Heart right ventricle (tissue), 16 donors: ENCODE measurements at places on chromosomes 3 and 15. TPM values are rescaled to one million over a fixed set of nuclear protein-coding genes. Genes with fewer than 3 reads are reported as not detected.

- no peak overlapping the region for H3K27ac ChIP-seq
- no peak overlapping the region for H3K4me3 ChIP-seq
Observed at GRCh38 chr15:80733460-80733859, 38.4 kb downstream of the ABHD17C start.

DNA sequence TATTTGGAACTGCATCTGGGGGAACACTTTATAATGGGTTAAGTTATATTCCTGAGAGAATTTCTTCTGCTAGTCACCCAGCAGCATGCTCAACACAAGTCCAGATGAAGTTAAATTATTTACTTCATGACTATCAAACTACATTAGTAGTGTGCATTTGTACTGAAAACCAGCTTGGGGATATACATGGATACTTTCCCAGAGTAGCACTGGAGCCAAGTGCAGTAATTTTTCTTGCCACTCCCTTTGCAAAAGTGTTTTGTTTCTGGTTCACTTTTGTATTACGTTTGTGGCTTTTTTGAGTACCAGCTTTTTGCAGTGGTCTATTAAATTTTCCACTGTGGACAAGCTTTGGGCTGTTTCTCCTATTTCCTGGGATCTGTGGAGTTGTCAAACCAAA is 243.0 kb downstream of the AGBL1 start:
- no peak for DNase-seq
- no peaks in the 10 kb centered on the region for H3K4me1 ChIP-seq
- no peaks in the 10 kb centered on the region for H3K27me3 ChIP-seq
- H3K36me3 ChIP-seq: no peaks in the 10 kb centered on the region
- no peak overlapping the region for H3K27ac ChIP-seq
- H3K4me3 ChIP-seq: no peak overlapping the region

DNA sequence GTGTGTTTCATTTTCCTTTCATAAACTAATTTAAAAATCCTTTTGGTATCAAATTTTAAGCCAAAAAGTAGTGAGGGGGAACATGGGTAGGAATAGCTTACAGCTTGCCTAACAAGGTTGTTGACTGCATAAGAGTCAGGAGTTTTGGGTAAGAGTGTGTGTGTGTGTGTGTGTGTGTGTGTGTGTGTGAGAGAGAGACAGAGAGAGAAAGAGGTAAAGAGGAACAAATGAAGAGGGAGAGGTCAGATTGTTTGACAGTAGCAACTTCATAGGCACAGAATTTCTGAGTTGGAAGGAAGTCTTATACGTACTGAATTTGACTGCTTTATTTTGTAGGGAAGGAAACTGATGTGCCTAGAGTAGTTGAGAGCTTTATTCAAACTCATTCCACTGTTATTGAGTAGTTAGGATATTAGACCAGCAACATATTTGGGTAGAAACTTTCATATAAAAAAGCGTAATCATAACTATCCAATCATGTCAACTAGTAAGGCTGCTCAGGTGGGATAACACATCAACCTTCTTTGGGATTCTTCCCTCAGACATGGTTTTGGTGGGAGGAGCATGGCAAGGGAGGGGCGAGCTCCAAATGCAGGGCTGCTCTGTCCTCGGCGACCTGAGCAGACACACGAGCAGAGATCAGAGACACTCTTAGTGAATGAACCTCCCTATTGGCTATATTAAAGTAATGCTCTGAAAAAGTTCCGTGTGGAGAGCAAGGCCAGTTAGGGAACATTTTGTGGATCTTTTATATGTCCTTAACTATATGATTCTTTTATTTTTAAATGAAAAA is 86.4 kb downstream of the LPP start:
- no peaks in the 10 kb centered on the region for H3K36me3 ChIP-seq
- DNase-seq: no peak
- peaks cover 34% of the 10 kb centered on the region for H3K4me1 ChIP-seq
- H3K27ac ChIP-seq: peak overlapping the region; percentile 21

- H3K4me3 ChIP-seq: no peak overlapping the region
- H3K4me1 ChIP-seq: no peaks in the 10 kb centered on the region
- no peak for DNase-seq
- no peaks in the 10 kb centered on the region for H3K27me3 ChIP-seq
- H3K36me3 ChIP-seq: no peaks in the 10 kb centered on the region
Observed at GRCh38 chr15:96720656-96721055, 390.2 kb downstream of the NR2F2 start.

DNA sequence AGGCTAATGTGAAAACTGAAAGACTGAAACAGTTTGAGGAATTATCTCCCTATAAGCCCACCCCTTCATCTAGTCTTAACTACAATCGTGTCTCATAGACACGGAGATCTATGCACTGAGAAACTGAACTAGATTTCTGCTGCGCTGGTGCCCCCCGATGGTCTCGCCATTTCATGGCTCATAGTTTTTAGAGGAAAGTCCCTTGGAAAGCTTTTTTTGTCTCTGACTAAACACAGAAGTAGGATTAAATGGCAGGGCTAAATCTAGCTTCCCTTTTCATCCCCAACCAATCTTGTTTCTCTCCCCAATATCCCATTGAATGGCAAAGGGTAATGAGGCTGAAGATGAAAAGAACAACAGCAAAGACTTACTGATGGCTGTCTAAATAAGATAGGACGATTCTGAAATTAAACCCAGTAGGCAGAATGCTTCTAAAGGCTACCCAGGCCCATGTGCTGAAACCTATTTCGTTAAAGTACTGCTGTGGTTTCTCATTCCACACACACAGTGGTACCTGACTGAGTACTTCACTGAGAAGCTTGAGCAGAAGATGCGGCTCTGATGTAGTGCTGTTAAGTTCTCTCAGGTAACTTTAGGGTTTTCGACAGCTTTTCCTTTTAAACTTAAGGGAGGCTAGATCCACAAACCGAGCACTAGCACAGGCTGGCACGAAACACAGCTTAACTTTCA is 142.7 kb downstream of the GADL1 start:
- H3K4me3 ChIP-seq: no peak overlapping the region
- H3K36me3 ChIP-seq: no peaks in the 10 kb centered on the region
- no peaks in the 10 kb centered on the region for H3K4me1 ChIP-seq
- H3K27ac ChIP-seq: no peak overlapping the region
- DNase-seq: peak; percentile 38

DNA sequence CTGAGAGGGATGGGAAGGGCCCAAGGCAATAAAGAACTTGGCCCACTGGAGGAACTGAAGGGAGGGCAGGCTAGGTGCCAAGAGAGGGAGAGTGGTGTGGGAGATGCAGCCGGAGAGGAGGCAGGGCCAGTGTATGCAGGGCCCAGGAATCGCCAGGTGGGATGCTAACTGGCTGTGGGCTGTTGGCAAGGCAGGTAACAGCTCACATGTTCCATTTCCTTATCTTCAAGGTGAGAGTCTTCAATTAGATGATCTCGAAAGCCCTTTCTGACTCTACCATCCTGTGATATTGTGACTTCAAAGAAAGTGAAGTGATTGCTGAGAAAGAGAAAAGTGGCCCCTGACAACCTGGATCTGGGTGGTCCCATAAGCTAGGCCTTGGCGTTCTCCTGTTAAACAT is 49.0 kb downstream of the CASR start:
- H3K27ac ChIP-seq: no peak overlapping the region
- no peaks in the 10 kb centered on the region for H3K36me3 ChIP-seq
- H3K4me1 ChIP-seq: peaks cover 19% of the 10 kb centered on the region
- H3K27me3 ChIP-seq: no peaks in the 10 kb centered on the region
- no peak overlapping the region for H3K4me3 ChIP-seq

DNA sequence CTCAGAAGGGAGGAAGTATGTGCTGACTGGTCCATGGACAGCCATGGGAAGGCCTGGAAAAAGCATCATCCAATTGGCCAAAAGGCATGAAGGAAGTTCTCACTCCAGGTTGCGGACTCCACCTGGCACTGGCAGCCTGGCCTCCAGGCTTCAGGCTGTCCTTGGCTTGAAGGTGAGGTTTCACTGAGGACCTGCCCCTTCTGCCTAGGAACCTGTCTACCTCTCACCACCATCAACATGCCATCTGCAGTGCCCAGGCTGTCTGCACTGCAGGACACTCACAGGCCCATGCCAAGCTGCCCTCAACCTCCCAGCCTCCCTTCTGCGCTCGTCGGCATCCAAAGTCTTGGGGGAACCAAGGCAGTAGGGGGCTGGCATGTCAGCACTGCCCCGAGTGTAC is 51.1 kb downstream of the CEP70 start:
- H3K27ac ChIP-seq: no peak overlapping the region
- no peak for DNase-seq
- H3K36me3 ChIP-seq: peaks cover 24% of the 10 kb centered on the region
- H3K27me3 ChIP-seq: no peaks in the 10 kb centered on the region

DNA sequence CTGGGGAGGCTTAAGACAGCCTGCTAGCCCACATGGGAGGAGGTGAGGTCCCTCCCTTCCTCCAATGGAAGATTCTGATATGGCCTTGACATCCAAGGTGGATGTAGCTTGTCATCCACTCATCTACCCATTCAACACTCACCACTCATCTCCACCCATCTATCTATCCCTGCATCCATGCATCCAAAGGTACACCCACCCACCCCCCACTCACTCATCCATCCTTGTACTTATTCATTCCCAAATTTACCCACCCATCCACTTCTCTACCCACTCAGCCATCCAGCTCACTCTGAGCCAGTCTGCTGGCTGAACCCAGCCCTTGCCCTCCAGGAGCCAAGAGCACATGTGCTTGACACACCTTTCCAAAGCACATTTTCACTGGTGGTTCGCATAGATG is 189.7 kb downstream of the TLE3 start:
- no peak for DNase-seq
- H3K27ac ChIP-seq: no peak overlapping the region
- H3K4me3 ChIP-seq: no peak overlapping the region
- no peaks in the 10 kb centered on the region for H3K4me1 ChIP-seq
- H3K27me3 ChIP-seq: peaks cover 9% of the 10 kb centered on the region
- no peaks in the 10 kb centered on the region for H3K36me3 ChIP-seq

DNA sequence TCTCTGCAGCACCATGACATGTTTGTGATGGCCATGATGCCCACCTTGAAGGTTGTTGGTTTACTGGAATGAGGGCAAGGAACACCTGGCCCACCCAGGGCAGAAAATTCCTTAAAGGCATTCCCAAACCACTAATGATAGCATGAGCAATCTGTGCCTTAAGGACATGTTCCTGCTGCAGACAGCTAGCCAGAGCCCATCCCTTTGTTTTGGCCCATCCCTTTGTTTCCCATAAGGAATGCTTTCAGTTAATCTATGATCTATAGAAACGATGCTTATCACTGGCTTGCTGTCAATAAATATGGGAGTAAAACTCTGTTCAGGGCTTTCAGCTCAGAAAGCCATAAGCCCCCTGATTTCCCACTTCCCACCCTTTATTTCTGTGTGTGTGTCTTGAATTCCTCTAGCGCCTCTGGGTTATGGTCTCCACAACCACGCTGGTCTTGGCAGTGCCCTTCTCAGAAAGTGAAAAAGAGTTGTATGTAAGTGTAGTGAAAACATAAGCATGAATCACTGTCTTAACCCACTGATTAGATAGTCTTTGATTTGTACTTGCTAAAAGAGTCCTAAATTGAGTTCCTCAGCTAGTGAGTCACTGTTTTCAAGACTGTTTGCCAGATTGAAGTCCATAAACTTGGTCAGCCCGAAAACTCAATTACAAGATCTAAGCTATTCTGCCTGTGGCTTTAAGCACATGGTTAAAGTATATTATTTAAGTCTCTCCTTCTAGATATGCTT is 19.0 kb upstream of the CCR2 start:
- no peak overlapping the region for H3K27ac ChIP-seq
- no peaks in the 10 kb centered on the region for H3K27me3 ChIP-seq
- DNase-seq: no peak
- no peaks in the 10 kb centered on the region for H3K4me1 ChIP-seq

DNA sequence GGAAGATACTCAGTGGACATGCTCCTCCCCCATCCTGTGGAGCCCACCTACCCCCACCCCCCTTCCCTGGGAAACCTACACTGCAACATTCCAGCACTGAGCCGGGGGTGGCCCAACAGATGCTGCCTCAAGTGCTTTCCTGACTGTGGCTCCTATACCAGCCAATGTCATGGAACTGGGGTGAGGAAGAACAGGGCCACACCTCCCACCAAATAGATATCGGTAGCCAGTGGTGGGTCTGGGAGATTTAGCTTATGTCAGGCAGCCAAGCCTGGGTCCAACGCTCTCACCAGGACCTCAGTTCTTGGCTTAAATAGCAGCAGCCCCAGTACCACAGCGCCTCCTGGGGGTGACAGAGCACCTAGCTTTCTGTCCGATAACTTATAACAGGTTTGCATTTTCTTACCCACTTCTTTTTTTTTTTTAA is 30.3 kb downstream of the CDC25A start:
- H3K27me3 ChIP-seq: no peaks in the 10 kb centered on the region
- no peak overlapping the region for H3K27ac ChIP-seq
- DNase-seq: peak; percentile 64
- H3K4me1 ChIP-seq: no peaks in the 10 kb centered on the region

- H3K27ac ChIP-seq: peak overlapping the region; percentile 57
- H3K36me3 ChIP-seq: no peaks in the 10 kb centered on the region
- no peak for DNase-seq
- peaks cover 84% of the 10 kb centered on the region for H3K4me1 ChIP-seq
Observed at GRCh38 chr3:37905346-37905745, 43.7 kb downstream of the CTDSPL start.

DNA sequence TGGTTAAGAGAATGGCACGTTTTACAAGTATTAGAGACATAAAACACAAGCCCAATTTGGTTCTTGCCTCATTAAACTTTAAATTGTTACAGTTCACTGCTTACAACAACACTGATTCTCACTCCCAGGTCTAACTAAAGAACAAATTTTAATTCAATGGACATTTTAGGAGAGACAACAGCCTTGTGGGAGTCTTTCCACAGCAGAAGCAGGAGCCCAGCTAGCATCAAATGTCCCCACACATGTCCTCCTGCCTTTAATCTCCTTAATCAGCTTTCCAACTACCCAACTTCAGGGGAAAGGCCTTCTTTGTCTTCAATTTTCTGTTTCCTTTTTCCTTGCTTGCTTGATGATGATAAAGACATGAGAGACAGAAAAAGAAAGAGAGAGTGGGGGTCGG is 287.8 kb upstream of the WNT5A start:
- no peaks in the 10 kb centered on the region for H3K4me1 ChIP-seq
- peaks cover 5% of the 10 kb centered on the region for H3K27me3 ChIP-seq
- H3K36me3 ChIP-seq: no peaks in the 10 kb centered on the region
- DNase-seq: no peak
- no peak overlapping the region for H3K4me3 ChIP-seq

GRCh38 chr15:62344806-62345539 is 179.9 kb upstream of the C2CD4B start:
- H3K27ac ChIP-seq: no peak overlapping the region
- H3K27me3 ChIP-seq: no peaks in the 10 kb centered on the region
- H3K4me1 ChIP-seq: no peaks in the 10 kb centered on the region
- H3K4me3 ChIP-seq: no peak overlapping the region
- H3K36me3 ChIP-seq: no peaks in the 10 kb centered on the region

DNA sequence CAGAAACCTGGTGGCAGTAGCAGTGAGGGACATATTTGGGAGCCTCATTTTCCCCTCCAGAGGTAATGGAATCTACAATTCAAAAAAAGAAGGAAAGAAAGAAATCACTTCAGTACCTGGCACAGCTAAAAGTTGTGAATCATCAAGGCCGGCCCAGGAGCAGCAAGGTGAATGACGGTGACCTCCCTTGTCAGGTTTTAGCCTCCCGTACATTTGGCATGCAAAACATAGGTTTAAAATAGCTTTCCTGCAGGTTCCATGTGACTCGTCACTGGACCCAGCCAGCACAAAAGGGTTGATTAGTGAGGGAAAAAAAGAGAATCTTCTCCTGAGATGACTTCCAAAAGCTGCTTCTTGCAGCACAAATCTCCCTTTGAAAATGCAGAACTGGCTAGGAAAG is 394.2 kb downstream of the LSAMP start:
- no peaks in the 10 kb centered on the region for H3K27me3 ChIP-seq
- H3K36me3 ChIP-seq: no peaks in the 10 kb centered on the region
- no peak overlapping the region for H3K4me3 ChIP-seq

Gene RTP1
- total RNA-seq: not detected

Gene KCNMB2
- 5.2 TPM for total RNA-seq

Gene KBTBD13
- 4.3 TPM for total RNA-seq

Gene CLSTN2
- total RNA-seq: 10.7 TPM

Gene IMPG2
- 0.28 TPM for total RNA-seq

Gene RETNLB
- total RNA-seq: not detected

Gene WDR72
- total RNA-seq: not detected

Gene ITPKA
- 1.7 TPM for total RNA-seq

Gene TEX55
- not detected for total RNA-seq

Gene CFAP92
- total RNA-seq: 0.51 TPM
